ENCODE measurements at places on chromosomes 2 and 18. TPM values are rescaled to one million over a fixed set of nuclear protein-coding genes. Genes with fewer than 3 reads are reported as not detected.

Gene RGPD5
- 3.9 TPM for polyA plus RNA-seq

Gene PSD4
- 12.8 TPM for polyA plus RNA-seq

Gene ATP8B1
- polyA plus RNA-seq: 6.8 TPM

Gene TFCP2L1
- 62.2 TPM for polyA plus RNA-seq

Gene TMEM17
- 3.6 TPM for polyA plus RNA-seq

Gene COLEC12
- polyA plus RNA-seq: not detected

Gene CYP1B1
- 4.1 TPM for polyA plus RNA-seq

Gene TMEM37
- polyA plus RNA-seq: 0.03 TPM

Gene SLC9A4
- polyA plus RNA-seq: not detected

Gene CDCA7
- polyA plus RNA-seq: 34.4 TPM

Gene DTNA
- 2.6 TPM for polyA plus RNA-seq

Gene RFX8
- polyA plus RNA-seq: 0.53 TPM

Gene PNKD
- 33.4 TPM for polyA plus RNA-seq

Gene ARHGAP25
- polyA plus RNA-seq: 44.5 TPM

Gene RGPD3
- polyA plus RNA-seq: 0.08 TPM

Gene DTNB
- polyA plus RNA-seq: 25.9 TPM

Gene ADAM23
- polyA plus RNA-seq: 2.5 TPM

Gene SERPINB5
- polyA plus RNA-seq: 525 TPM

Gene METTL4
- polyA plus RNA-seq: 6.1 TPM
